ENCODE measurements at places on chromosomes 1 and 21.
A peak's percentile ranks its signal among the peaks of the same experiment; 100 is the strongest.

GRCh38 chr1:227726318-227726717 lies 8.8 kb downstream of the JMJD4 start:
- no peak for DNase-seq

DNA sequence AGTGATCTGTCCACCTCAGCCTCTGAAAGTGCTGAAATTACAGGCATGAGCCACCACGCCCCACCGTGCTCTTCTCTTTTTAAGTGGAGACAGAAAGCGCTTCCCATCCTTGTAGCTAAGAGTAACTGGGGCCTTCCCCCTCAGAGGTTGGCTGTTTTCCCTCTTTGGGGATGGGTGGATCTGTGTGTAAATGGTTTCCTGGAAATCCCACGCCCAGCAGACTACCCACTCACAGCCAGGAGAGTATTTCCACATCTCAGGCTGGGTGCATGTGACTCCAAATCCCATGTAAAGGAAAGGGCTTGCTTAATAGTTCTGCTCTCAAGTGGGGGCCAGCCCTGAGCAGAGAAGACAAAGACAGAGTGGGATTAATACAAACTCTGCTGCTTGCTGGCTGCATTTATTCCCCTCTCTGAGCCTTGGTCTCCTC lies 19.6 kb upstream of the TCEA3 start:
- no peak for DNase-seq

- no peak for DNase-seq
Measured at GRCh38 chr1:222815440-222815765, 564 bp downstream of the DISP1 start.

DNA sequence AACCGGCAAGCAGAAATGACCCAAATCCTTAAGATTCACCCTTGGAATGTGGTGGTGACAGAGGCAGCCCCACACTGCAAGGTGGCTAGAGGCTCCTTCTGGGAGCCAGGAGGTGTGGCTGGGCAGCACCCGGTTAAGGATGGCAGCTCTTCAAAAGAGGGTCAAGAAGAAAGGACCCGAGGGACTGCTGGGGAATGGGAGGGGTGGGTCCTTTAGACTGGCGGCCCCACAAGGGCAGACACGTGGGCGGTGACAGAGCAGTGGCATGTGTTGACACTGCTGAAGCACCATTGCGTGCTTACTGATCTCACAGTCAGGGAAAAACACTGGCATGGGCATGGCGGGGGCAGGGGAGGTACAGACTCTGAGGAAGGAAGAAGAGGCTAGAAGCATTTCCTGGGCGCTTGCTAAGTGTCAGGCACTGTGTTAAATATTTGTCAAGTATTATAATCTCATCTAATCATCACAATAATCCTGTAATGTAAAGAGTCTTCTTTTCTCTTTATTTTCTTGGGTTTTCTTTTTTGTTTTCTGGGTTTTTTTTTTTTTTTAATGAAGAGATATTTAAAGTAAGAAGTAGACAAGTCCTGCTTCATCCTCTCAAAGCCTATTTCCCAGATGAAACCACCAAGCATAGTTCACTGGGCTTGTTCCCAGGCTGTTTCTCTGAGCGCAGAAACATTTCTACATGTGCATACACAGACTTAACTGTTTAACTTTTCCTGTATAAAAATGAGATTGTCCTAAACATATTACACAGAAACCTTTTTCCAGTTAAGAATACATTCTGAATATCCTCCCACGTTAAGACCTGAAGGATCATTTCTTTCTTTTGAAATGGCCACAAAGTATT lies 165.8 kb upstream of the EDN2 start:
- DNase-seq = no peak

- no peak for DNase-seq
Measured at GRCh38 chr21:36412916-36413315, 27.7 kb downstream of the CHAF1B start.

DNA sequence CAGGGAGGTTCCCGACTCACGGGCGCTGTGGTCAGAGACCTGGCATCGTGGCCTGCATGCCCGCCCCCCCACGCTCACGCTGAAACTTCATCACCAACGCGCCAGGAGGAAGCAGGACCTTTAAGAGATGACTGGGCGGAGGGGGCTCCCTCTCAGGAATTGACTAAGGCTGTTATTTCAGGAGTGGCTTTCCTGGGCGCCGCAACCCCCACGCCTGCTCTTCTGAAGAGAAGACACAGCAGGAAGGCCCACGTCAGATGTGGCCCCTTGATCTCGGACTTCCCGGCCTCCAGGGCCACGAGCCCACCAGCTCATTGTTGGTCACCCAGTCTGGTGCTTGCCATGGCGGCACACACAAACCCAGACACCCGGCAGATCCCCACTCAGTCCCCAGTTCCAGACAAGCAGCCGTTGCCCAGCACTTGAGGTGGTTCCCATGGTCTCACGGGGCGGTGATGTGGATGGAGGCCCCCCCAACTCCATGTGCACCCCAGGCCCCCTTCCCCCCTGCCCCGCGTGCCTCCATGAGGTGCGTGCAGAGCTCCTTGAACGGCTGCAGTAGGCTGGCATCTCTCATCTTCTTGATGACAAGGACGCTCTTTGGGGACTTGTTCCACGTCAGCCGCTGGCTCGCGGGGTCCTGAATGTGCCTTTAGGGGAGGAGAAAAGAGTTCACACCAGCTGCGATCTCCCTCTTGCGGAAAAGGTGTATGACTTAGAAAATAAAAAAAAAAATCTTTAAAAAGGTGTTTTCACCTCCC lies 21.4 kb downstream of the NADK start:
- DNase-seq = no peak

- peak; percentile 22 for DNase-seq
Measured at GRCh38 chr21:42003051-42003461, 7.1 kb downstream of the ZBTB21 start.

- DNase-seq = no peak
Measured at GRCh38 chr1:60935599-60936110, 146.7 kb upstream of the NFIA start.

DNA sequence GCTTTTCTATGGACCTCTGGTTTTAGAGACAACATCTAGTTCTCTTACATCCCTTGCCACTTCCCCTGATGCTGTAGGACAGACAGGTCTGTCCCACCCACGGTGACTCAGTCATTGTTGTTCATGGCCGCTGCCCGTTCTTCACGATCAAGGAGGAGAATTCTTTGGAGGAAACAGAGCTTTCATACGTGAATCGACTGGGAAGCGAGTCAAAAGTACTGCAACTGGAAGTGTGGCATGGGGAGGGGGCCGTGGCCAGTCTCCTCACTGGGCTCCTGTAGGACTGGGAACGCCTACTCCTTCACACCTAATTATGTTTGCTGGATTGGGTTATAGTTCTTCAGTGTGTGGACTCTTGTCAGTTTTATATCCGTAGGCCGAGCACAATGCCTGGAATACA lies 4.4 kb upstream of the SLC37A1 start:
- DNase-seq = no peak

GRCh38 chr1:192954705-192955265 lies 104.4 kb downstream of the UCHL5 start:
- DNase-seq = no peak

- DNase-seq = no peak
Measured at GRCh38 chr1:234208791-234209190, 164.5 kb upstream of the COA6 start.

GRCh38 chr1:235331401-235331800 lies 3.0 kb downstream of the GGPS1 start:
- DNase-seq = no peak

DNA sequence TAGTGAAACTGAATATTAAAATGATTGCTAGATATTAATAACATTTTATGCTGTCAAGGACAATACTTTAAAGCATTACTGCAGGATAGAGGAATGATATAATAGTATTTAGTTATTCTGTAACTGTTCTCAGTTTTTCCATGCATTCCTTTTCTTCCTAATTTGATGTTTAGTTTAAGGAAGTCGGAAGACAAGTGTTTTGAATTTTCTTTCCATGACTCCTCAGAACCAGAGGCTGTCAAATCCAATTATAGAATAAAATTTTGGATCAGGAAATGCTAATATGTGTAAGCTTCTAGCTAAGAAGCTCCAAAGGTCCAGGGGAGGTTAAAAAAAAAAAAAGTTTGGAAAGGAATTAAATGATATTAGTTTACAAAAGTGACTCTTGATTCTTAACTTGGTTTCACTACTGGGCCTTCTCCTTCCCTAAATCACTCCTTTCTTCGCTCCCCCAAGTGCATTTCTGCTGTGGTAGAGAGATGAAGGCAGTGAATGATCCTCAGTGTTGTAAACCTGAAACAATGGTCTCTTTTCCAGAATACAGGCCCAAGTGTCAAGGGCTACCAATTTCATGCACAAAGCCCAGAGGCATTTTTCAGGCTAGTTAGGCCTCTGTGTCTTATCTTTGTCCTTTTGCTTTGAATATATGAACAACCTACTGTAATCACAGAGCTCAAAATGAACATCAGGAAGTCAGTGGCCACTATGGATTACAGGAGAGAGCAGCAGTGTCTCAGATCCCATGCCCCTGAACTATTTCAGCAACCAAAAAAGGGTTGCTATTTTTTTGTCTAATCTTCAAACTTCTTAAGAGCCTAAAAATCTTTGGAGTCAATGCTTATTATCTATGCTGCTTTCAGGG lies 6.2 kb downstream of the ADSS2 start:
- no peak for DNase-seq

GRCh38 chr1:27931759-27932158 lies 3.0 kb upstream of the SMPDL3B start:
- no peak for DNase-seq

DNA sequence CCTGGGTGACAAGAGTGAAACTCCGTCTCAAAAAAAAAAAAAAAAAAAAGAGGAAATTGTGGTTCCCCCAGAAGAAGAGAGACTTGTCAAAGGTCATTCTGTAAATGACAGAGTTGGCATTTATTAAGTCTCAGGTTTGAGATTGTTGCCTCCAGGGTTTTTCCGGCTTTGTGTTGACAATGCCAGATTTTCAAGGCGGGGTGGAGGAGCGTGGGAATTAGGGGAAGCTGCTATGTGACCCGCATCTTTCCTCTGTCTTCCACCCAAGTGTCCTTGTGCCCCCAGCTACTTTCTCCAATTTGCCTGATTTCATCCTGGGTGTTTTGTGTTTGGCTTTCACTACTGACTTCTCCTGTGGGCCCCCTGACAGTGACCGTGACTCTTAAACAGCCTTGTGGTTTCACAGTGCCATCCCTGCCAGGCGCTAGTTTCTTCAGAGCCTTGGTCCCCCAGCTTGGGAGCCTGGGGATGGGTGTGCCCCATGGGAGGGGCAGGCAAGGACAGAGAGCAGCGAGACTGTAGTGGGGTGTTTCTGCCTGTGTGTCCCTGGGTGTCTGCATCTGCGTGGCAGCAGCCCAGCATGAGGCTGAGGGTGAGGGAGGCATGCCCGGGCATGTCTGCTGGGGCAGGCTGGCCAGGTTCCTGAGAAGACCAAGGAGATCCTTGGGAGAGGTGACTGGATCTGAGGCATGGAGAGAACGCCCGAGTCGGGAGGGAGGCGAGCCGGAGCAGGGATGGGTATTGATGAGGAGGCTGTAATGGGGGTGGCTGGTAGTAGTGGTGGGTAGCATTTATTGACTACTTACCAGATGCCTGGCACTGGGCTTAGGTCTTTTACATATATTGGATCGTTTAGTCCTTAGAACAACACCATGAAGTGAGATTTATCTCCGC lies 46.3 kb downstream of the IER5 start:
- DNase-seq = no peak

DNA sequence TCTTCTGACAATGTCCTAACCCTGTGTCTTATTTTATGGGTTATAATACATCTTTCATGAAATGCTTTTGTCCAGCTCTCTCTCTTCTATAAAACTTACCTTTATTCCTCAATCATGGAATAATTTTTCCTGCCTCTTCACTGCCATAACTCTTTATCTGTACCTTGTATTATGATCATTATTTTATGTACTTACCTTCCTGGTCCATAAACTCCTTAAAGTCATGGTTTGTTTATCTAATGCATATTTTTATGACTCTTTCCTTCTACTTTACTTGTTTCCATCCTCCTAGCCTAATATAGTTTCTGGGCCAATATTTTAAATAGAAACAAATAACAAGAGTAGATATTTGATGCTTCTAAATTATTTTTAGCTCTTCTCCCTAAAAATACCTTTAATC lies 65.8 kb upstream of the BMP8A start:
- DNase-seq = no peak

Measured in activated T-cell treated with anti-CD3 and anti-CD28 coated beads for 24 hours (primary cell).